ENCODE measurements at places on chromosomes 3 and 15.

DNA sequence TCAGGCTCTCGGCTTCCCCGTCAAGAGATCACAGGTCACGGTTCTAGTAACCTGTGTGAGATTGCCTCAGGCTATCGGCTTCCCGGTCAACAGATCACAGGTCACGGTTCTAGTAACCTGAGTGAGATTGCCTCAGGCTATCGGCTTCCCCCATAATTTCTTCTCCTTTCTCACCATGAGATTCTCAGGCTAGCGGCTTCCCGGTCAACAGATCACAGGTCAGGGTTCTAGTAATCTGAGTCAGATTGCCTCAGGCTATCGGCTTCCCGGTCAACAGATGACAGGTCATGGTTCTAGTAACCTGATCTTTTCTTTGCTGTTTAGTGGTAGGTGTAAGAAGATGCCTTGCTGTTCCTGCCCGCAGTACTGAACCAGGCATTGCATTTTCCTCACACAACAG lies 418.2 kb upstream of the ZNF717 start:
- DNase-seq, result peak; percentile 4

DNA sequence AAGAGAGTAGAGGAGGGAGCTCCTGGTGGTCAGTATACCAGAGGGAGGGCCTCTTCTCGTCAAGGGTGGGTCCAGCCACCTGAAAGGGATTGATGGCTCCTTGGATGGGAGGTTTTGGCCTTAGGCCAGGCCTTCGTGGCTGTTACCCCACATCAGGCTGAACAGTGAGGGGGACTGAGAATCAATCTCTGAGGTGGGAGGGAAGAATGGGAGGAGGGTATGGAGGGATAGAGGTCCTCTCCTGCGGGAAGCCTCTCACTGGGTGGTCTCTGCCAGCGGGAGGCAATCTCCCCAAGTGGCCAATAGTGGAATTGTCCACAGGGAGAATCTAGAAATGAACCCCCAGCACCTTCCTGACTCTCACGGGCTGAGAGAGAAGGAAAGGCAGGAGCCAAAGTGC lies 53.5 kb downstream of the BSN start:
- DNase-seq, result no peak

- no peak for DNase-seq
These were observed 38.6 kb upstream of the RBMS3 start for GRCh38 chr3:29242296-29242695.

DNA sequence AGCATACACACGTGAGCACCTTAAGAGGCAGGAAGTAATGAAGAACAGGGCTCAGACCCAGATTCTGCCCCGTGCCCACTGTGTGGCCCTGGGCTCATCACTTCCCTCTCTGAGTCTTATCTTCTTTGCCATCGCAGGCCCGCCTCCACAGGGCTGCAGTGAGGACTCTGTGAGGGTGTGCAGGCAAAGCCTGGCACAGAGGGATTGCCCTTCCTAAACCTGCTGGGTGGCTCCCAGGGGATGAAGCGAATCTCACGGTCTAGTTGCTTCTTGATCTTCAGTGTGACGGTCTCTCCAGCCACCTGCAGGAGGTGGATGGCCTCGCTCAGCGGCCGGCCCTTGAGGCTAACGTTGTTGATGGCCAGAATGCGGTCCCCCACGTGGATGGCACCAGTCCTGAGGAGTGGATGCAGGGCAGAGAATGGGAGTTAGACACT lies 32.8 kb downstream of the GRIP2 start:
- no peak for DNase-seq

DNA sequence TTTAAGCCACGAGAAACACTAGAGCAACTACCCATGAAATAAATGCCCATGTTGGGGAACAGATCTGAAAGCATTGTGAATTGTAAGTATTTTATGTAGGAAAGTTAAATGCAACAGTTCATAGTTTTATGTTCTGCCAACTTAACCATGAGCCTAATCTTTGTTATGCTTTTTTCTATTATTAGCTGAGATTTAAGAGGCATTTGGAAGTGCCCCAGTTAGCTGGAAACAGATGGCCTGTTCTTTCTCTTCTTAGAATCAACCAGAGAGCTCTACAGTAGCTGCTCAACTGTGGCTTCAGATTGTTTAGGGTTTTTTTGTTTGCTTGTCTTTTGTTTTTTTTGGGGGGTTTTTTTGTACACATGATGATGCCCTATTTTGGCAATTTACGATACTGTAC lies 284.4 kb downstream of the KCNH8 start:
- no peak for DNase-seq

DNA sequence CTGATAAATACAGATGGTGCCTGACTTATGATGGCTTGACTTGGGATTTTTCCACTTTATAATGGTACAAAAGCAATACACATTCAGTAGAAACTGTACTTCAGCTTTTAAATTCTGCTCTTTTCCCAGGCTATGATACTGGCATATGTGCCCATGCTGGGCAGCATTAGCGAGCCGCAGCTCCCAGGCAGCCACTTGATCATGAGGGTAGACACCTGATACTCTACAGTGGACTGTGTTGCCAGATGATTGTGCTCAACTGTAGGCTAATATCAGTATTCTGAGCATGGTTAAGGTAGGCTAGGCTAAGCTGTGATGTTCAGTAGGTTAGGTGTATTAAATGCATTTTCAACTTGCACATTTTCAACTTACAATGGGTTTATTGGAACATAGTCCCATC lies 17.7 kb upstream of the FEM1B start:
- no peak for DNase-seq

Data from iPS-NIHi11 (cell line).